ENCODE measurements at places on chromosomes 6 and 20.
A peak's percentile ranks its signal among the peaks of the same experiment; 100 is the strongest.

DNA sequence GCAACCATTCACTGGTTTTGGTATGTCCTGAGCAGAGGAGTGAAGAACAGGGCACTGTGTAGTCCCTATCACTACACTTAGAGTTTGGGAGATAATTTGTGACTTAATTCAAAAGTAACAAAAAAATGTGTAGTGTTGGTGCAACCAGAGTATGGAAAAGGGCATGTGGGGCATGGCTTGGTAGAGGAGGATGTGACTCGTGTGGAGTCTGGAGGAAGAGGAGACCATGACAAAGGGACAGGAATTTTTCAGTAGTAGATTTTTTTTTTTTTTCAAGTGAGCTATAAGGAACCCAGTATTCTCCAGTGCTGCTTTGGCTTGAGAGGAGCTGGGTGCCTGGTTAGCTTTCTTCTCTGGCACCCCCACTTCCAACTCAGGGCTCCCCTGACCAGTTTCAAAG, 5.1 kb downstream of the MTRES1 start:
- DNase-seq: no peak

- peak; percentile 21 for DNase-seq
Measured at GRCh38 chr6:44268095-44268628, 2.1 kb upstream of the TMEM151B start.

- DNase-seq: no peak
Measured at GRCh38 chr6:143949535-143949934, 58.5 kb downstream of the PLAGL1 start.

GRCh38 chr6:81766482-81767069, 14.1 kb upstream of the TENT5A start:
- DNase-seq: peak; percentile 93

GRCh38 chr20:23251779-23252178, 98.8 kb upstream of the NXT1 start:
- DNase-seq: no peak

- DNase-seq: no peak
Measured at GRCh38 chr6:82458705-82459104, 95.1 kb downstream of the TPBG start.

DNA sequence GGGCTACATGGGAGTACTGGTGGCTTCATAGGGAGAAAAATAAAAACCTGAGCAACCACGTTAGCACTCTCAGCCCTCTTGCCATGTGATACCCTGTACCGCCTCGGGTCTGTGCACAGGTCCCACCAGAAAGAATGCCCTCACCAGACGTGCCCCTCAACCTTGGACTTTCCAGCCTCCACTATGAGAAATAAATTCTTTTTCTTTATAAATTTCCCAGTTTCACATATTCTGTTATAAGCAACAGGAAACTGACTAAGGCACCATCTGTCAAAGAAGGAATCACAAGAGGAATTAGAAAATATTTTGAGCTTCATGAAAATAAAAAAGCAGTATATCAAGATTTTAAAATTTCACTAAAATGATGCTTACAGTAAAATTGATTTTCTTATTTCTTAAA, 168.4 kb upstream of the BMP5 start:
- no peak for DNase-seq

DNA sequence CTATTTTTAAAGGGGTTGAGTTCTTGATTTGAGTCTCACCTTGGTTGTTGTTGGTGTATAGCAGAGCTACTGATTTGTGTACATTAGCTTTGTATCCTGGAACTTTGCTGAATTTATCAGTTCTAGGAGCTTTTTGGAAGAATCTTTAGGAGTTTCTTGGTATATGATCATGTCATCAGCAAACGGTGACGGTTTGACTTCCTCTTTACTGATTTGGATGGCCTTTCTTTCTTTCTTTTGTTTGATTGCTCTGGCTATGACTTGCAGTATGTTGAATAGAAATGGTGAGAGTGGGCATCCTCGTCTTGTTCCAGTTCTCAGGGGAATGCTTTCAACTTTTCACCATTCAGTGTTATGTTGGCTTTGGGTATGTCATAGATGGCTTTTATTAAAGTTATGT, 64.0 kb downstream of the CDYL start:
- DNase-seq: no peak

DNA sequence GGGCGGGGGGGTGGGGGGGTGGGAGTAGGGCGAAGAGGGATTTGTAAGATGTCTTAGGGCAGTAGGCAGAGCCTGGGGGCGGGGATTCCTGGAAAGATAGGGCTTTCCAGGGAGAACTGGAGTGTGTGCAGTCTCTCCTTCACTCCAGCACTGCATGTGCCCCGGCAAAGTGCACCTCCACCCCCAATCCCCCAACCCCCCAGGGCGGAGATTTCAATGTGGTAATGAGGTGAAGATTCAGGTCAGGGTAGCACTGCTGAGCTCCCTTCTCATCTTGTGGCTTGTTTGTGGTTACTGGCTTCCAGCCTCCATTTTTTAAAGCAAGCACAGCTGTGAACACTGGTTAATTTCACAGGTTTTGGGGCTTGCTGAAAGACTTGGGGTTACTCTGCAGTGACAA, 5.9 kb downstream of the TMEM239 start:
- DNase-seq: peak; percentile 63

DNA sequence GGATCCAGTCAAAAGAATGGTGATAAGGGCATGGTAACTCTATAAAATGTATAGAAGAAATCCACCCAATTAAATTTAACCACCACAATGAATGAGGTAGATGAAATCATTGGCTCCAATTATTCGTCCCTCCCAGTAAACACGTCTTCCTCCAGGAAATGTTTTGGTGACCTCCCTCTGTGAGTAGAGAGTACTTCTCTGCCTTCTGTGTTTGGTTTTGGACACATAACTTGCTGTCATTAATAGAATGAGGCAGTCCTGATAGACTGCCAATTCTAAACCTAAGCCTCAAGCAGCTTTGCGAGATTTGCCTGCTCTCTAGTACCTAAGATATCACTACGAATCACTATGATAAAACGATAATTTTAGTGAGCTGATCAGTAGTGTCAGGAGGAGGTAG, 632.8 kb downstream of the HDGFL1 start:
- DNase-seq: no peak

- DNase-seq: peak; percentile 70
Measured at GRCh38 chr6:119129148-119129967, 50.9 kb upstream of the FAM184A start.

- no peak for DNase-seq
Measured at GRCh38 chr6:53792016-53792415, 2.8 kb upstream of the LRRC1 start.

DNA sequence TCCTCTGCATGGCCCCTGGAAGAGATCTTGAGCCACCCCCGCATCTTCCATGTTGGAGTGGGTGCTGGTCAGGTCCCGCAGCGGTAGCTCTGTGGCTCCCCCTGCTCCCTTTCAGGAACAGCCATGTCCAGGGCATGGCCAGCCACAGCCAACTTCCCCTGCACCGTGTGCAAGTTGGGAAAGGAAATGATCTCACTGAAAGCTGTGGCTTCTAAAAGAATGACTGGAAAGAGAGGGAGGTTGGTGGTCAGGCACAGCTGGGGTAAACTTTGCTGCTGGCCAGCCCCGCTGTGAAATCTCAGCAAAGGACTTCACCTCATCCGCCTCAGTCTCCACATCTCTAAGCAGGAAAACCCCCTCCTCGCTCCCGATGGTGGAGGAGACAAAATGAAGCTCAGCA, 153.6 kb upstream of the CST7 start:
- DNase-seq: peak; percentile 33

DNA sequence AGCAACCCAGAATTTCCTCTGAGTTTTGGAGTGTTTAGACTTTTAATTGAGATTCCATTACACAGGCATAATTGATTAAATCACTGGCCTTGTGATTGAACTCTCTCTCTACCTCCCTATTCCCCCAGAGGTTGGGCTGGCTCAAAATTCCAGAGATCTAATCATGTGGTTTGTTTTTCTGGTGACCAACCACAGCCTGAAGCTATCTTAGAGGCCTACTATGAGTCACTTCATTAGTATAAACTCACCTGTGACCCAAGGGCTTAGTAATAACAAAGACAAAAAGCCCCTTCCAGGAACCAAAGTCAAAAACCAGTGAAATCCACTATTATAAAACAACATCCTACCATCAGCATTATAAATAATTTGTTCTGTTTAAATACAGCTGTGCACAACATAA, 992.5 kb upstream of the CITED2 start:
- DNase-seq: peak; percentile 59

DNA sequence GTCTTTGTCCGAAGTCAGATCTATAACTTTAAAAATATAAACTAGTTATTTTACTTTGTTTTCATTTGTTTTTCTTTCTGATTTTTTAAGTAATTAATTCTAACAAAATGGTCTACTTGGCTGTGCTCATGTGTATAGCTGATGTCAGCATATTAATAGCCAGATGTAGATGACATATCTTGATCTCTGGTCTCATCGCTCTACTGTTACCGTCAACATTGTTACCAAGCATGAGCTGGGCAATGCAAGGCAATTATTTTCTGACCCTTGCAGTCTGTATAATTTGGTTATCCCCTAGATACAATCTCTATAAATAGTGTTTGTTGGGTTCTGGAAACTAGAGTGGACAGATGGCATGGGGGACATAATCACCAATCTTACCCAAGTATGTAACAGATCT, 151.6 kb upstream of the PTPRK start:
- DNase-seq: no peak

GRCh38 chr6:44333942-44334341, 8.5 kb upstream of the SPATS1 start:
- no peak for DNase-seq

GRCh38 chr6:46899659-46900058, 22.1 kb downstream of the ADGRF5 start:
- DNase-seq: no peak

GRCh38 chr20:32999603-33000250, 4.5 kb downstream of the SUN5 start:
- no peak for DNase-seq

- no peak for DNase-seq
Measured at GRCh38 chr6:90074161-90074850, 180.0 kb downstream of the GJA10 start.

GRCh38 chr6:20467437-20467836, 65.8 kb downstream of the E2F3 start:
- no peak for DNase-seq

GRCh38 chr6:2158596-2159271, 86.7 kb downstream of the GMDS start:
- DNase-seq: peak; percentile 41

GRCh38 chr6:17354700-17355403, 38.5 kb upstream of the CAP2 start:
- peak; percentile 58 for DNase-seq

- peak; percentile 96 for DNase-seq
Measured at GRCh38 chr20:62794007-62794724, 2.1 kb upstream of the MRGBP start.

- DNase-seq: peak; percentile 54
Measured at GRCh38 chr20:50464026-50464724, 46.0 kb upstream of the PTPN1 start.

DNA sequence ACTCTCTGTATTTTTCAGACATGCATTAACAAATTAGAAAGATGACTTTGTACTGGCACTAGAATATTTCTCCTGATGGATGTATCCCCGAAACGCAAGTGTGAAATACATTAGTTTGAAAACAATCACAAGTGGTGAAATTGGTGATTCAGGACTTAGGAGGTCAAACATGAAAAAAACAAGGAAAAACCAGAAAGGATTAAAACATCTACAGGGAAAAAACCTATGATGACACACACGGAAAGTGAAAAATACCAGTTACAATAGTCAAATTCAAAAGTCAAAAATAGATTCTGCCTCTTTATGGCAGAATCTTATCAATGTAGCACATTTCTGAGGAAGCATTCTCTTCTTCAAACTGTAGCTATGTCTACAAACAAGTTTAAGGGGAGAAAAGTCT, 129.0 kb upstream of the SGK1 start:
- peak; percentile 57 for DNase-seq

DNA sequence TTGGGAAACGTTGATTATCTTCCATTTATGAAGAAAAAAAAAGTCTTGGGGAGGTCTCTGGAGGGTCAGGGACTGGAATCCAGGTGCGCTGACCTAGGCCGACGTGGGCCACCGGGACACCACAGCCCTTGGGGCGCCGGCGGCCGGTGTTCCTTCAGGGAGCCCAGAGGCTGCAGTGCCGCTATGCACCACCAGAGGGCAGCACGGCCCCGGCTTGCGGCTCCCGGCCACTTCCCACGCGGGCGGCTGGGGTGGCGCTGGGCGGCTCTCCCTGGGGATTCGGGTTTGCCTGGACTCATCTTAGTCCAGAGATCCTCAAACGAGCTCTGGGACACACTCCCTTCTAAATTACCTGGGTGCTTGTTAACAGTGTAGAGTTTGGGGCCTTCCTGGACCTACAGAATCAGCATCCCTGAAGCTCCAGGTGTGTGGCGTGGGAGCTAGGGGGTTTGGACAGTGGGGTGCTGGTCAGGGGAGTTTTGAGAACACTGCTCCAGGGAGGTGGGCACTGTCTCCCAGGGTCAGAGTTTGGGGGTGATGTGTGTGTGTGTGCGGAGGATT, 23.0 kb upstream of the GTSF1L start:
- peak; percentile 46 for DNase-seq

- DNase-seq: no peak
Measured at GRCh38 chr6:1644516-1645060, 34.9 kb downstream of the FOXC1 start.

- DNase-seq: no peak
Measured at GRCh38 chr6:161001421-161001820, 9.9 kb downstream of the MAP3K4 start.

GRCh38 chr20:23371496-23371895, 9.5 kb downstream of the GZF1 start:
- DNase-seq: no peak

- DNase-seq: no peak
Measured at GRCh38 chr6:151716526-151716932, 91.0 kb upstream of the ESR1 start.

DNA sequence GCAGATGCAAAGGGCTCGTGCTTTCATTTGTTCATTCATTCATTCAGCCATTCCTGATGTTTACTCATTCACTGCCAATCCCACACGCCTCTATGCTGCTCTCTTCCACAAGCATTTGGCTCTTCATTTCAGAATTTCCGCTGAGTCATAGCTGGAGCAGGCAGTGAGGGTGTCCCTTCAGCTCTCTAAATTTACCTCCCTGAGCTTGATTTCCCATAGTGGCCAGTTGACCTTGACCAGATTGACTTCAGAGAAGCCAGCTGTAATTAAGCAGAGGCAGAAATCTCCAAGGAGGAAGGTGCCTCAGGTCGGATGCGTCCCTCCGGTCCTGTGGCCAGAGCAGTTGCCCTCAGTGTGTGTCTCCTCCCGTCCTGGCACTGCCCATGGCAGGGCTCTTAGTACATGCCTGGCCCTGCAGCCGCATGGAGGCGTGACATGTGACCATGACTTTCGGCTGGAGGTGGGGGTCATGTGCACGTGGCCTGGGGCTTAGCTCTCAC, 267.2 kb upstream of the ECI2 start:
- peak; percentile 78 for DNase-seq

GRCh38 chr20:50758469-50758868, 27.1 kb downstream of the PARD6B start:
- no peak for DNase-seq

- DNase-seq: no peak
Measured at GRCh38 chr6:154139892-154140291, 100.9 kb downstream of the OPRM1 start.

DNA sequence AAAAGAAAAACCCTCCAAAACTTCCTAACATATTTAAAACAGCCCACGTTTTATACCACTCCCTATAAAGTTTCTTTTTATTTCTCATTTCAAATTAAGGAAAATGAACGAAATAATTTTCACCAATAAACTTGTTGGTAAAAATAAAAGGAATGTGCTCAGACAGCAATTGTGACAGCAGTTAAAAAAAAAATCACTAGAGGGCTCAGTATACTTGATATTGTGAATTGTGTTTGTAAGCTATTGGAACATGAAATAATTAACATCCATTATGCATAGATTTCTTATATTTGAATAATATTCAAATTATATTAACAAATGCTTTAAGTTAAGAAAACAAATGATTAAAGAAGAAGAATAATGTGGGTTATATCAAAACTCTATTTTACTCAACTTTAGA, 105.5 kb downstream of the ASCC3 start:
- DNase-seq: peak; percentile 4

Measured in fibroblast of skin of abdomen (primary cell).